ENCODE measurements at places on chromosomes 2 and 18.

DNA sequence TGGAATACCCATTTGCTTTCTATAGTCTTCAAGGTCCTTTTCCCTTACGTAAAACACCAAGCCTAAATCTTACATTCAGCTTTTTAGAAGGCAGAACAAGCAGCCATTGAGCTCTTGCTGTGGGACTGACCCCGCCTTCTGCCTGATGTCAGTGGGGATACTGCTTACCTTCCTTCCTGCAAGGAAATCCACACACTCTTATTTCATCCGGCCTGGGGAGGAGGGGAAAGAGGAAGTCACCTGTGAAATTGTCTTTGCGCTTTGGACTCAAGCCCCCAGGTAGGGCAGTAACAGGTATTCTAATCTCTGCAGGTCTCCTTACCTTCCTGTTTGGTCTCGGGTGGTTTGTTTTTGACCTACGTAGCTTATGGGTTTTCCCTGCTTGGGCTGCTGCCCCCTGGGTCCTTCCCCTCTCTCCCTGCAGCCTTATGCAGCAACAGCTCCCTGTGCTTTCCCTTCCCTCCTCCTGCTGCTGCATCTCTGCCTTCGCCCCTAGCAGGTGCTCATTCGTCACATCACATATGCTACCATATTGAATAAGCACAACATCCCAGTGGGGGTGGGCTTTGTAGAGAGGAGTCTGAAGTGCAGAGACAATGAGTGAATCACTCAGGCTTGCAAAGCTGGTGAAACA is 402.5 kb upstream of the TRIB2 start:
- DNase-seq = no peak

DNA sequence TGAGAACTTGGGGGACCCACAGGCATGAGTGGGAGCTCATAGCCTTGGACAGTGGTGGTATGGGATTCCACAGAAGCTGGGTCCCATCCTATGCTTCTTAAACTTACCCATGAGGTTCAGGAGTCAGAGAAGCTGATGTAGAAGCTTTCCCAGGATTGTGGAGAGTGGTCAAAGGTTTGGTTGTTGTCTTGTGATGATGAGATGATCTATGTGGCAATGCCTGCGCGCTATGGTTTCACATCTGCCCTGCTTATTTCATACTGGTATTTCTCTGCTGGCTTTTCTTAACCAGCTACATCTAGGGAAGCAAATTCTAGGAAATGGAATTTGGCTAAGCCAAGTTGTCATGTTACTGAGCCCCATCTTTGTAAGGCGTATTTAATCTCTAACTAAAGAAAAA is 168.6 kb downstream of the ZNF407 start:
- DNase-seq = no peak

DNA sequence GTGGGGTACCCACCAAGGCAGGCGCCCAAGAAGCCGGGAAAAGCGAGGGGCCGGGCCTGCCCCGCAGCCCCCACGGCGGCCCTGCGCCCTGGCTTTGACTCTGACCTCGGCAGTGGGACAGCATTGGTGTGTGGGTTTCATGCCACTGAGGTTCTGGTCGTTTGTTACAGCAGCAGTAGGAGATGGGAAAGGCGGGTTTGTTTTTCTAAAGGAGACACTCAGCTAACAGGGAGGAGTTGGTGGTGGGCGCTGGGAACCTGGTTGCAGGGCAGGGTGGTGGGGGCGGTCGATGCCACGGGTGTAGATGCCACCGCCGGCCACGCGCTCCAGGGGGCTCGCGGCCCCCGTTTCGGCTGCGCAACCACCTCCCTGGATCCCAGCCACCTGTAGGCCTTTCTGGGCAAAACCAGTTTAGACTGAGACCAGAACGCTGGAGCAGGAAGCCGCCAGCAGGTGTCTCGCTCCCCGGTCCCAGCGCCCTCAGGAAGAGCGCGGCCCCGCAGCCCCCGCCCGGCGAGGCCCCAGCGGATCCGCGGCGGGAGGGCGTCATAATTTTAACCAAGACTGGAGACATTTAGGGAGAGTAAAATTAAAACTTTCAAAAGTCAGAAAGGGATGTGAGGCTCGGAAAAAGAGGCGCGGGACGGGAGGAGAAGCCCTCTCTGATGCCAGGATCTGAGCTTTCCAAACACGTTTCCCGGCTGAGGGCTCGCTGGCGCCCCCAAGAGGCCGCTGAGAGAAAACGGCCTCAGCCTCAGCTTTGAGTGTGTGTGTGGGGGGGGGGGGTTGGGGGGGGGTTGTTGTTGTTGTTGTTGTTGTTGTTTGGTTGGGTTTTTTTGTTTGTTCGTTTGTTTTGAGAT is 17.4 kb downstream of the CIDEA start:
- DNase-seq = peak; percentile 32

GRCh38 chr2:128202791-128203190 is 111.8 kb downstream of the UGGT1 start:
- DNase-seq = no peak

- DNase-seq = no peak
Measured at GRCh38 chr2:217953011-217953481, 49.7 kb downstream of the TNS1 start.

GRCh38 chr2:107008843-107009242 is 122.9 kb upstream of the ST6GAL2 start:
- DNase-seq = no peak

DNA sequence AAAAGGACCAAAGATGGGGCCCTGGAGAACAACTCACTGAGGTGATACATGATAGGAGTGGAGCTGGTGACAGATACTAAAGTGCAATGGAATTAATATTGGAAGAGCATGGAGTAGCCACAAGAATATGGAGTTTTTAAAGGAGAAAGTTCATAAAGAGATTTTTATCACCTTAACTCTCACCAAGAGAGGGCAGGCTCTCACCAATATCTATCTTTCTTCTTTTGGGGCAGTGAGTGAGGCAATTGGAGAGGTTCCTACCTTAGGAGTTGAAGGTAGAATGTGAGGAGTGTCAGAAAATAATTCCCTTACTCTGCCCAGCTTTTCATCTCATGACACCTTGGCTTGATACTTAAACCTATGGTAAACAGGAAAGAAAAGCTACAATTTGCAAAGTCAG is 233.7 kb upstream of the CWC22 start:
- DNase-seq = no peak

- DNase-seq = no peak
Measured at GRCh38 chr2:233993461-233993860, 57.0 kb upstream of the SPP2 start.

DNA sequence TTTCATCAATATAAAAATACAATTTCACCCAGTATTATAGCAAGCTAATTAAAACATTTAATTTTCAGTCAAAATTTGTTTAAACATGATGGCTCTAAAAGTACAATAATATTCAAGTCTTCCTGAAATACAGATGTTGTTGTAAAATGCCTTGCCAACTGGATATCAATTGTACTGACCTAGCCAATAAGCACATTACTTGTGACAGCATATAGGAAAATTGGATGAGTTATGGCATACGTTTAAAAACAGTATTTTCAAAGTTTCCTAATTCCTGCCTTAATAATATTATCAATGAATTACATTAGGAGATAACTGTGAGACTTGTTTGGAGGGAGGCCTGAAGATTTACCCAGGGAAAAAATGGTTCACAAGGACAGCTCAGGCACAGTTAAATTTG is 336.9 kb upstream of the CDH20 start:
- DNase-seq = no peak

GRCh38 chr2:42786561-42787345 is 5.6 kb downstream of the HAAO start:
- no peak for DNase-seq

GRCh38 chr18:23614891-23615290 is 28.6 kb upstream of the NPC1 start:
- DNase-seq = no peak

- DNase-seq = no peak
Measured at GRCh38 chr2:138699421-138699820, 80.8 kb downstream of the NXPH2 start.

- no peak for DNase-seq
Measured at GRCh38 chr2:196592911-196593881, 46.3 kb upstream of the CCDC150 start.

- DNase-seq = no peak
Measured at GRCh38 chr2:109373791-109374547, 239.8 kb downstream of the SEPTIN10 start.

DNA sequence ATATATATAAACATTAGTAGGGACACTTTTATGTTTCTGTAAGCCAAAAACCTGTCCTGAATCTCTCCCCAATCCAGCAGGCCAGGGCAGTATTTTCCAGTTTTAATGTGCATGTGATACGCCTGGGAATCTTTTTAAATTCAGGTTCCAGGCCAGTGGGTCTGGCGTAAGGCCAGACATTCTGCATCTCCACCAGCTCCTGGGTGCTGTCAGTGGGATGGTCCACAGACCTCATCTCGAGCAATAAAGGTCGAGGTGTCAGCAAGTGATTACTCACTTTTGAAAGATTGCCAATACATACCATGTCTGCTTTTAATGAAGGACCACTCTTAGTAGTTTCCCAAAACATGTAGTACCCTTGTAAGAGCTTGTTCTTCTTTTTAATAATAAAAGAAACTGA is 189.9 kb upstream of the SH3BP4 start:
- no peak for DNase-seq

GRCh38 chr2:47767880-47768609 is 14.9 kb upstream of the MSH6 start:
- peak; percentile 79 for DNase-seq
